Right lung (tissue), 10 donors: ENCODE measurements at places on chromosomes 2 and 18. TPM values are rescaled to one million over a fixed set of nuclear protein-coding genes. Genes with fewer than 3 reads are reported as not detected.

The MDH1B gene
- polyA plus RNA-seq, result 6.2 TPM

The SNTG2 gene
- polyA plus RNA-seq, result 0.85 TPM

The PRKAG3 gene
- not detected for polyA plus RNA-seq

The SOX11 gene
- 39.7 TPM for polyA plus RNA-seq

The RBFA gene
- polyA plus RNA-seq, result 37.8 TPM

The IL1R1 gene
- polyA plus RNA-seq, result 118 TPM

The ZNF519 gene
- polyA plus RNA-seq, result 19.5 TPM

The PID1 gene
- 26.8 TPM for polyA plus RNA-seq

The MYOM1 gene
- 2.6 TPM for polyA plus RNA-seq
